Activated T-helper 1 cell treated with anti-CD3 and anti-CD28 coated beads, Interleukin-12 subunit alpha, Interleukin-12 subunit beta, Interleukin-2, Interleukin-4 antibody, amounts not matched to agents 30 ng/mL and 10 ng/mL and 1 ng/mL, durations not matched to agents 14 hours and 24 hours and 36 hours (primary cell): ENCODE measurements at places on chromosomes 12 and 14.
A peak's percentile ranks its signal among the peaks of the same experiment; 100 is the strongest.

DNA sequence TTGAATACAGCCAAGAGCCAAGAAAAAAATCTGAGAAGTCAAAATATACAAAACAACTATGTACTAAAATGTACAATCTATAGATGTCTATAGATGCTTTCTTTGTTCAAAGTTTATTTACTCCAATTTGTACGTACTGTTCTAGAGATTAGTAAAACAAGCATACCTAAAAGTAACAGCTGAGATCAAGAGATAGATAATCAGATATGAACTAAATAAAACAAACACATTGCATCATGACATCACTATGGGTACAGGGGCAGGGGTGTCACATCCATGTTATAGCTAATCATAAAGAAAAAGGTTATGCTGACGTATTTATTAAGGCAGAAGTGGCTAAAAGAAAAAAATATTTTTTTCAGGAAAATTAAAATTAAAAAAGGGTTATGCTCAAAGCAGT is 72.0 kb upstream of the BBS10 start:
- DNase-seq: no peak

GRCh38 chr14:97575677-97576076 is 778.5 kb downstream of the VRK1 start:
- no peak for DNase-seq

GRCh38 chr12:124422570-124423523 is 128.0 kb downstream of the RFLNA start:
- no peak for DNase-seq

DNA sequence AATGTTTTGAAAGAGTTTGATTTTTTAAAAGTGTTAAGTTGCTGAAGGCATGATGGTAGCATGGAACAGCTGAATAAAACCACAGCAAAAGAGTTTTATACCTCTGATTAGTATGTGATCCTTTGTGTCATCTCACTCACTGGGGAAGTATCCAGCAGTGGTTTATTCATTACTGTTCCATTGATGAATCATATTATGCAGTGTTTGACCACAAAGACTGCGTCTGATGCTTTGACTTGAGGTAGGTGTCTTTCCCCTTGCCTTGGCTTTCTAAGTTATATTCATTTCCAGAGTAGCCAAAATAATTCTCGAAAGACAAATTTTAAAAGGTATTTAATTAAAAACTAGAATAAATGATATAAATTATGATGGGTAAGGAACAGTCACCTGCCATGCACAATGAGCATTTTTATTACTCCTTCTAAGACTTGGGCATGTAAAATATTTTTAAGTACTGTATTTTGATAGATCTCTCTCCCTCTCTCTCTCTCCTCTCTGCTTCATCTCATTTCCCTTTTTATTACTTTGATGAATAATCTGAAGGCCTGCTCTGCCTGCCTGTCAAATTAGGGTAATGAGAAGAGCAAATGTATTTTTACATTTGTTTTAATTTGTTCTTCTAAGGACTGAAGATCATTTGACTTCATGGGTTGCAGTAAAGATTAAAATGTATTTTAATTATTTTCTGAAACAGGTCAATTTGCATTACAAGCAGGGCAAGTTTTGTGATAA is 164.9 kb downstream of the NAV3 start:
- no peak for DNase-seq

GRCh38 chr12:96711364-96711763 is 195.7 kb upstream of the NEDD1 start:
- no peak for DNase-seq

DNA sequence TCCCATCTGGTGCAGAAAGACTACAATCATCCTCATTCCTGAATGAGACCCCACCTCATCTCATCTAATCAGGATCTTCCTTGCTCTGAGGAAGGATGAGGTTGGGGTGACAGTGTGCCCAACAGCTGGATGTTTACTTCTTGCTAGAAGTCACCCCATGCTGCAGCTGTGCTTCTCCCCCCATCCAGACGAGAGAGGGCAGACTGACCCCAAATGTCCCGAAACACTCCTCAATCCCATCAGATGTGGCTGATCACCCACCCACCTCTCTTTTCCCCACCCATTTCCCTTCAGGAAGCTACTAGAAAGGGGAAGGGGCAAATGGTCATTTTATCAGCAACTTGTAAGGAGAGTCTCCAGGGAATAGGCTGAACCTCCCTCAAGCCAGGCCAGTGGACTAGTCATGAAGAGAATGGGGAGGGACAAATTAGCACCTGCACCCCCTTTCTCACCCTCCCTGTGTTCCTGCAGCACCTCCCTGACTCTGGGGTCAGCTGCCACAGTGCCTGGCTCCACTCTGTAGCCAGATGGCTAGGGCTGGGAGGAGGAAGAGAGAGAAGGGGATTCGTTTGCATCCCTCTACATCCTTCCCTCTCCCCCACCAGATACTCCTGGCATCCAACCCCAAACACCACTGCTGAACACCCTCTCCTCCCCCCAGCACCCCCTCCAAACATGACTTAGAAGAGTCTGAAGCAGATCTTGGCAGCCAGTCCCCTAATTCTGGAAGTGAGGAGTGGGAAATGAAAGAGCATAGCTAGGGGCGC is 2.8 kb upstream of the BAZ2A start:
- no peak for DNase-seq

GRCh38 chr14:63249092-63249491 is 44.8 kb downstream of the RHOJ start:
- DNase-seq: no peak

DNA sequence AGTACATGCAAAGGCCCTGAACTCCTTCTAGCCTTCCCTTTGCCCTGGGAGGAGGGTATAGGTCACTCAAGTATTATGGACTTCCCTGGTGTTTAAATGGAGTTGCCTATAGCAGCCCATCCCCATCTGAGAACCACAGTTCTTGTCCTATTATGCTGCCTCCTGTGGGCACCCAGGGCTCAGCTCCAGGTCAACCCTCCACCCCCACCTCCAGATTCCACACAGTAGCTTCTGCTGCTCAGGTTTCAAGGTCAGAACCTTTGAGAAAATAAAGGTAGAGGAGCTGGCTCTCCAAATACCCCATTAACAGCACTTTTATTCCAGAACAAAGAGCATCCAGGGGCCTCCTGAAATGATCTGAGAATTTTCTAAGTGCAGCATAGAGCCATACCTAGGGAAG is 57.4 kb downstream of the ACTN1 start:
- DNase-seq: no peak

DNA sequence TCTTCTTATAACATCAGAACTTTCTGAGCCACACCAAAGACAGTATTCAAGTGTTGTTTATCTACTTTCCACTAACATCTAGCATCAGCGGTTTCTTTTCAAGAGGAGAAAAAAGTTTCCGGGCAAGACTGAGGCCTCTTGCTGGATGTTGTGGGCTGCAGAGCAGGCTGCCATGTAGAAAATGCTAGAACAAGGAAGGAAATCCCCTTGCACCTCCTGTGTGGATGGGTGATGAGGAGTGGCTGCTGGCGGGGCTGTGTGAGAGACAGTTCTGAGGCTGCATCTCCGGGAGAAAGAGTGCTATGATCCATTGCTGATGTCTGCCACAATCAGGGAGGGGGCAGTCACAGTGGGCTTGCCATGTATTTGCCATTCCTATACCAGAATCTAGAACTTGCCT is 37.8 kb upstream of the PPP1CC start:
- peak; percentile 69 for DNase-seq

- DNase-seq: no peak
These were observed 81.0 kb downstream of the AVPR1A start for GRCh38 chr12:63069860-63070617.

- no peak for DNase-seq
These were observed 97.9 kb downstream of the RERGL start for GRCh38 chr12:17992002-17992656.

DNA sequence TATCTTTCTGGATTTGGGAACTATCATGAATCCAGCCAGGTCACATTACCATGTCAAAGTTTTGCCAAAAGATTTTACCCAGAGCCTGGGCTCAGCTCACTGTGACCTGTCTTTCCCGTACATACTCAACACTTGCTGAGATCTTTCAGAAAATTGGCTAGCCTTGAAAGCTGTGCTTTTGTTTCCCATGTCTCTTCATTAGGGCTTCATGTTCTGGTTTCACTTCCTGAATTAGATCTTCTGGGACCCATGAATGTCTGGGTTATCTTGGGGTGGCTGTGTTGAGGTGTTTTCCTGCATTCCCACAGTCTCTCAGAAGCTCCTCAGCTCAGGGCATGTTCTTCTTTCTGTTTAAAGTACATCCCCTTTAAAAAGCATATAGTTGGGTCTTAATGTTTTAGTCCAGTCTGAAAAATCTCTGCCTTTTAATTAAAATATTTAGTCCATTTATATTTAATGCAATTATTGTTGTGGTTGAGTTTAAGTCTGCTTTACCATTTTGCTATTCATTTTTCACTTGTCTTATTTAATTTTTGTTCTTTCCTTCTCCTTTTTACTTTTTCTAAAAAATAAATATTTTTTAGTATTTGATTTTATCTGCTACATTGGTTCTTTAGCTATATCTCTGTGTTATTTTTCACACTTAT is 242.7 kb downstream of the VRK1 start:
- DNase-seq: no peak

DNA sequence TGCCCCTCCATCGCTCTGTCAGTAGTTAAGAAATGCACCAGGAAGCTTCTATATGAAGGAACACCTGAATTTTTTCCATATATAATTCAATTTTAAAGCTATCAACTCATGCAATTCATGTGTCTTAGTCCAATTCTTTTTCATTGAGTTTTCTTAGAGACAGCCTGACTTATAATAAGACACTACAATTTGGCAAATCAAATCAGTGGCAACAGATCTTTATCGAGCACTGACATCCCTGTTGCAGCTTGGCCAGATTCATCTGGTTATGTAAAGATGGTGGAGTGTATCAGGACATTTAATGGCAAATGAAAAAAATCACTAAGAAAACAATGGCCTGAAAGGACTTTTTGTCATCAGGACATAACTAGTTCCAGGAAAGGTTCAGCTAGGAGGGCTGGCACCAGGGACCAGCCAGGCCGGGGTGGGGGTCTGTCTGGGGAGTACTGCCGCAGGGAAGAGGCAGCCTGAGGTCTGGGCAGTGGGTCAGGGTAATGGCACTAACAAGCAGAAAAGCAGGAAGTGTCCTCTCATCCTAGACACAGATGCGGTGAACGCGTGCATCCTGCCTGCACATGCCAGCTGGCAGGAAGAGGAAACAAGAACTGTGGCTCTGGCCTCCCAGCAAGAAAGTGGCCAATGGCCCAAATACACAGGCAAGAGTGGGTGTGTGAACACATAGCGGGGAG is 100.5 kb upstream of the LMNTD1 start:
- DNase-seq: no peak

- no peak for DNase-seq
These were observed 15.2 kb upstream of the FBXO34 start for GRCh38 chr14:55255979-55256378.

GRCh38 chr12:85089792-85090191 is 53.6 kb downstream of the LRRIQ1 start:
- DNase-seq: no peak

DNA sequence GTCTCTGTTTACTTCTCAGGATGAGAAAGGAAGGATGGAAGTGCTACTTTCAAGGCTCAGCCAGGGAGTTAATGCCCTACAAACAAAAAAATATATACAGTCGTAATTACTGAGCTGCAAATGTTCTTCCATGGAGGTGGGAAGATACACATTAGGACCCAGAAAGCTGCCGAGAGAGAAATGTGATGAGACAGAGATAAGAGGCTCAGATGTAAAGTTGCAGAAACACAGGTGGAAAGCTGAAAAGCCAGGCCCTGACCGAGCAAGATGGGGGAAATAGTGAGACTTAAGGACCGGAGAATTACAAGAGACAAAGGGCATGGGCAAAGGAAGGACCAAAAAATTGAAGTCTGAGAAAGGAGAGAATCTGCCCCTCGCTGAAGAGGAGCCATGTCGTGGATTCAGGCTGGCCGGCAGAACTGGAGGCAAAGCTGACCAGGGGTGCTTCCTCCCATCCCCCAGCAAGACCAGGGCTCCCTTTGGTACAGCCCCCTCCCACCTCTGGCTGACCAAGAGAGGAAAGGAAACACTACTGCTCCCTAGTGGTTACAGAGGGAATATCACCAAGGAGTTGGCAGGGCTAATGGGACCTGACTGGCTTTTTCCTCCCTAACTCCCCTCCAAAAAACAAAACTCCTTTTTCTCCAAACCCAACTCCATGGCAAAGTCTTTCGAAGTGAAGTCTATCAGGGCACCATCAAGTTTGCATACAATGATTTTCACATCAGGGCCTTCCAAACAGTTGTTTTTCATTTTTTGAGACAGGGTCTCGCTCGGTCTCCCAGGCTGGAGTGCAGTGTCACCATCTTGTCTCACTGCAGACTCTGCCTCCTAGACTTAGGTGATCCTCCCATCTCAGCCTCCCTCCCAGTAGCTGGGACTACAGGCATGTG is 12.1 kb downstream of the ZFHX2 start:
- peak; percentile 14 for DNase-seq
